Cardiac septum (tissue), 1 donor: ENCODE measurements at places on chromosomes 7 and 10.
A peak's percentile ranks its signal among the peaks of the same experiment; 100 is the strongest.

- DNase-seq, result no peak
Measured at GRCh38 chr7:33762151-33762910, 143.0 kb upstream of the BMPER start.

- no peak for DNase-seq
Measured at GRCh38 chr7:82263920-82264782, 179.4 kb downstream of the CACNA2D1 start.

- DNase-seq, result no peak
Measured at GRCh38 chr7:14048889-14049288, 59.4 kb upstream of the ETV1 start.

DNA sequence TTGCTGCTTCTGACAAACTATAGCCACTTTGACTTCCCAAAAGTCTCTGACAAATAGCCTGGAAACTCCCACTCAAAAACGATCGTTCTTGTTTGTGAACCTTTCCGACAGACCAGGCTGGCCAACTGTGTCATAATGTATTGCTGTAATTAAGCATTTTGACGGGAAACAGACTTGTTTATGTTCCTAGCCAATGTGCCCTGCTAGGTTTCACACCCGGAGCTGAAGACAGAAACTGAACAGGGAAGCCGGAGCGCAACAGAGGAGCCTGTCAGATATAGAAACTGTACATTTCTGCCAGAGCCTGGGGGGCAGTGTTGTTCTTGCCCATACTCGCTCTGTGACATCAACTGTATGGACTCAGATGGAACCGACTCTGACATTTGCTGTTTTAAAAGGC lies 55.3 kb upstream of the C7orf33 start:
- DNase-seq, result no peak

DNA sequence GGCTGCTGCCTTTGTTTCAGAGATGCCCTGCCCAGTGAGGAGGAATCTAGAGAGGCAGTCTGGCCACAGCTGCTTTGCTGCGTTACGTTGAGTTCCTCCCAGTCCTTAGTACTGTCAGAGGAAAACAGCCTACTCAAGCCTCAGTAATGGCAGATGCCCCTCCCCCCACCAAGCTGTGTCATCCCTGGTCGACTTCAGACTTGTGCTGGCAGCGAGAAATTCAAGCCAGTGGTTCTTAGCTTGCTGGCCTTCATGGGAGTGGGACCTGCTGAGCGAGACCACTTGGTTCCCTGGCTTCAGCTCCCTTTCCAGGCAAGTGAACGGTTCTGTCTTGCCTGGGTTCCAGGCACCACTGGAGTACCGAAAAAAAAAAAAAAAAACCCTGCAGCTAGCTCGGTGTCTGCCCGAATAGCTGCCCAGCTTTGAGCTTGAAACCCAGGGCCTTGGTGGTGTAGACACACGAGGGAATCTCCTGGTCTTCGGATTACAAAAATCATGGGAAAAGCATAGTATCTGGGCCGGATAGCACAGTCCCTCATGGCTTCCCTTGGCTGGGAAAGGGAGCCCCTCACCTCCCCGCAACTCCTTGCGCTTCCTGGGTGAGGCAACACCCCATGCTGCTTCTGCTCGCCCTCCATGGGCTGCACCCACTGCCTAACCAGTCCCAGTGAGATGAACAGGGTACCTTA lies 9.1 kb downstream of the SDHAF3 start:
- no peak for DNase-seq

DNA sequence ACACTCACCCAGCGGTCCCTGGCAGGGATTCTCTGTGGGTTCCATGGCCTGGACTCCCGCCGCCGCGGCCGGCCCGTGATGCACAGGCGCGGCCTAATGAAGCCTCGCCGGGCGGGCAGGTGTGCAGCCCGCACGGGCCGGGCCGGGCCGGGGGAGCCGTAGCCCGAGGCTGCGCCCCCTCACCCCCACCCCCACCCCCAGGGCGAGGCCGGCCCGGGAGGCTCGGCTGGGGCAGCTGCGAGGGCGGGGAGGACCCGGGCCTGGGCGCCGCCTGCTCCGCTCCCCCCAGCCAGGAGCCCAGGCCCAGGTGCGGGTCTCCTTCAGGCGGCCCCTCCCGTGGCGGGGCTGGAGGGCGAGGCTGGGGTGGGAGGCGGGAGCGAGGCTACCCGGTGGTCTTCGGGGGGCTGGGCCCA lies at the start of gene NOBOX:
NOBOX (minus strand) TSS at position 45 of the 413 bp plus-strand sequence.
- no peak for DNase-seq

- no peak for DNase-seq
Measured at GRCh38 chr7:116582806-116583444, 58.1 kb downstream of the CAV1 start.

DNA sequence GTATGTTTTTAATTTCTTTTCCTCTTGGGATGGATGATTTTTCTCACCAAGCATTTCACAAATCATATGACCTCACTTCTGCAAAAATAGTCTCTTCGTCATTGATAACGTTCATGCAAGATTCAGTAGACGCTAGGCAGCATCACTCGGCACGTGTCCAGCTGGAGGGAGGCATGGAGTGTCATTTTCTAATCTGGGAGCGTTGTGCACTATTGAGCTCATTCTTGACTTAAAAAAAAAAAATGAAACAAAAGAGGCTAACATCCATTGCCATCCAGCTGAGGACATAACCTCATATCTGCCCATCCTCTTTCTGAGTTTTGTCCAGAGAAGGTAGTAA lies 56.2 kb downstream of the COL17A1 start:
- DNase-seq, result peak; percentile 92

- no peak for DNase-seq
Measured at GRCh38 chr7:38858259-38858884, 50.6 kb downstream of the VPS41 start.

GRCh38 chr10:61705022-61705613 lies 42.4 kb downstream of the CABCOCO1 start:
- no peak for DNase-seq

DNA sequence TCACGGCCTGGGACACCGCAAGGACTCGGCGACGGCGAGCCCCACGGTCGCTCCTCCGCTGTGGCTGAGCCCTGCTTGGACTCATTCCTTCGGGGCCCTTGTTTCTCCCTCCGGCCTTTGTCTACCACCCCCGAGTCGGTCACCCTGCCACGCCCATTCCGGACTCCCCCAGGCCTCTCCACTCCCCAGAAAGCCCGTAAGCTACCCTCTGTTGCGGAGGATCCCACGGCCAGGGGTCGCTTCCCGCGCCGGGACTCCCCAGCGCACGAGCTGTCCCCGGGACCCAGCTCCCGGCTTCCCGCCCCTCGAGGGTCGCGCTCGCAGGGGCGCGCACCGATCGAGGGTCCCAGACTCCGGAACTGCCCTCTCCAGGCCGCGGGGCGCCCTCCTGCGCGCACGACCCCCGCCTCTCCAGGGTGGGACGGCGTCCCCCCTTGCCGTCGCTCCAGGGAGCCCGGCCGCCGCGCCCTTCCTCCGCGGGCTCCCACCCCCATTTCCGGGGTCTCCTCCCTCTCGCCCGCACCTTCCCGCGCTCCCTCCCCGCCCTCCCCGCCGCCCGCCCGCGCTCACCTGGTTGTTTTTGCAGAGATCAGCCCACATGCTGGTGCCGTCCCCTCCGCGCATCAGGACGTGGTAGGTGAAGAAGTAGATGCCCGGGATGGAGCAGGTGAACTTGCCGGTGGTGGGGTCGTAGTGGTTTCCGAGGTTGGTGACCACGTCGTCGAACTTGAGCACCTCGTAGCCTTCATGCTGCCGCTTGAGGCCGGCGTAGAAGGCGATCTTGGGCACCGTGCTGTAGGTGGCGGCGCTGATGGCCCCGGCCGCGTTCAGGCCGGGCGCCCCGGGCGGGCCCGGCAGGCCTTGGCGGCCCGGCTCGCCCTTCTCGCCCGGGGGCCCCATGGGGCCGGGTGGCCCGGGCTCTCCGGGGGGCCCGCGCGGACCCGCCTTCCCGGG lies 1.5 kb downstream of the C1QL3 start:
- no peak for DNase-seq

DNA sequence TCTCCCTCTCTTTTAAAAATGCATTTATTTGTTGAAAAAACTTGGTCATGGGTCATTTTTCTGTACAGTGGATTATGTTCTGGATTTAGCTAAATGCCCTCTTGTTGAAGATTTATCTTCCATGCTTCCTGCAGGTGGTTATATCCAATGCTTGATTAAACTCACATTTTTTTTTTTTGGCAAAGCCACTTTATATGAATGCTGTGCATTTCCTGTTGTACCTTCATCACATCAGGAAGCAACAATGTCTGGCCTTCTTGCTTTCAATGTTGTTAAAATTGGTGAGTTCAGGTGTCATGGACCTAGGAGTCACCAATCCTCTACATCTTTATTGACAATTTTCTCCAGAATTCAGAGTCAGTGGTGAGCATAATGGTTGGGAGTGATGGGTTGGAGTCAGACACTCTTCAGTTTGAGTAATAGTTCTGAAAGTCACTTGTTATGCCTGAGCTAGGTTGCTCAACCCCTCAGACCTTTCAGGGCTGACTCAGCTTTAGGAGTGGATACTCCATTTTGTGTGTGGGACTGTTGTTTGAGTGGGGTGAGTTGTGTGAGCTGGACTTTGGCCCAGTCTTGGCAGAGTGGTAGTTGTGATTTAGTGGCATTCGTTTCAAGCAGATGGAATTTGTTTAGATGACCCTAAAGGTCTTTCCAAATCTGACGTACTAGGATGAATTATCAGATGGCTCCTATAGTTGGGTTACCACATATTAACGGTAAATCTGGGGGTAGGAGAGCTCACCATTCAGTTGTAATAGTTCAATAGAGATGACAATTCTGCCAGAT lies 213.5 kb upstream of the ZNF32 start:
- DNase-seq, result peak; percentile 49

DNA sequence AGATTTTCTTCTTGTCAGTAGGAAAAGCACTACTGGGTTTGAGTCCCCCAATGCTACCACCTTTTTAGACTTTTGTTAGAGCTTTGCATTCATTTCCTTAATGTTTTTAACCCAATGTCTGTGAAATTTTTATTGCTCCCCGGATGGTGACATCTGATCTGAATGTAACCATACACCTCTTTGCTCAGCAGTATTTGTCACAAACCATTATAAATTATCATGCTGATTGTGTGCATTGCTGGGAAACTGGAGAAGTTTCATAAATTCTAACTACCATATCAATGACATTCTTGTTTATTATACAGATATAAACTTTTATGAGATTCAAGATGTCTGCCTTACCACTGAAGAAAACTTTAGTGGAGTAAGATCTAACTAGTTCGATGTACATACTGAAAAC lies 8.5 kb downstream of the NRP1 start:
- no peak for DNase-seq
